ENCODE measurements at places on chromosomes 7 and 10.

DNA sequence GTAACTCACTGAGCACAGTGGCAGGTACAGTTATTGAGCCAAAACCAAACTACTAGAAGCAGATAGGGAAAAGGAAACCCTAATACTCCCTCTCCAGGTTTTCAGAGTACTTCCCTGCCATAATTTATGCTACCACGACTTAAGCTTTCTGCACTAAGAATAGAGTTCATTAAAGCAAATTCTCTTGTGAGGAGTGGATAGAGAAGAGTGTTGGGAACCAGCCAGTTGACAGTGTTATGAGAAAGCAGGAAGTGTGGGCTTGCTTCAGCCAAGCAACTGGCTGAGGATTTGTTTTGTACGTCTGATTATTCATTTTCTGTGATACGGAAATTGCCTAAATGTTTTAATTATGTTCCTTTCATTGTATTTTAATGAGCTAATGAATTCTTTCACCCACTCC lies 280.5 kb downstream of the KIF20B start:
- DNase-seq: no peak

DNA sequence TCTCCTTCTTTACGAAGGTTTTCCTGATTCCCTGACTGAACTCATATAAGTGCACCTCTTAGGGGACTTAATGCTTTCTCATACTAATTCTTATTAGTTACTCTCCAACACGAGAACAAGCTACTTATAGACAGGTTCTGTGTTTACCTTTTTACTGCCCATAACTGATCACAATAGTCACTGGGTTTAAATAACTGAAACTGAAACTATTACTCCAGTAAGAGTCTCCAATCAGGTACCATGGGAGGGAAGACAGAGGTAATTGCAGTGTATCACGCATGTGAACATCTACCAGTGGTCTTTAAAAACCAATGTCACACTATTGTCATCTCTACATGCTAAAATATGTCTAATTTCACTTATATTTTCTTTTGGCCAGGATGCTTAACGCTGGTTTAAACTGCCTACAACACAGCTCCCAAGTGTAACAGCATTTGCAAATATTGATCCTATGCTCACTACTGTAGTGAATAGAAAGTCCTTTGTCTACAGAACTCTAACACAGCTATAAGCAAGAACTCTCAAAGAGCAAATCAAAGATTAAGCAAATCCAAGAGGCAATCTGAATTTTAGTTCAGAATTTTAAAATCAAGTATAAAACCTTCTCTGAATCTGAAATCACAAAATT lies 3.6 kb downstream of the GDI2 start:
- DNase-seq: no peak

GRCh38 chr10:127012769-127013152 lies 107.5 kb downstream of the DOCK1 start:
- DNase-seq: no peak

DNA sequence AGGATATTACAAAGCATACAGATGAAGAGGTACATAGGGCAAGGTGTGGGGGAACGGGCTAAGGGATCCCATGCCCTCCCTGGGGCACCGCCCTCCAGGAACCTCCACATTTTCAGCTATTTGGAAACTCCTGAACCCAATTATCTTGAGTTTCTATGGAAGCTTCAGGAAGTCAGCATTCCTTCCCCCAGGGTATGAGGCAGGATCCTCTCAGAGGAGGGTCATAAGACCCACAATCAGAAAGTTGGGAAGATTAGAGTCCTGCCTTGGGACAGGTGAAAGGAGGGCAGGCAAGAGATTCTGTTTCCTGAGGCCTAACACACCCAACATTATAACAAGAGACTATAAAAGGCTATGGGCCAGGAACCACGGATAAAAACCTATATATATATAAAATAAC lies 98.0 kb downstream of the RALA start:
- DNase-seq: no peak

- no peak for DNase-seq
Measured at GRCh38 chr10:33263453-33263852, 71.0 kb downstream of the NRP1 start.

- DNase-seq: no peak
Measured at GRCh38 chr10:1393481-1393880, 337.3 kb downstream of the WDR37 start.

GRCh38 chr10:97025613-97026242 lies 160.0 kb downstream of the SLIT1 start:
- DNase-seq: no peak

DNA sequence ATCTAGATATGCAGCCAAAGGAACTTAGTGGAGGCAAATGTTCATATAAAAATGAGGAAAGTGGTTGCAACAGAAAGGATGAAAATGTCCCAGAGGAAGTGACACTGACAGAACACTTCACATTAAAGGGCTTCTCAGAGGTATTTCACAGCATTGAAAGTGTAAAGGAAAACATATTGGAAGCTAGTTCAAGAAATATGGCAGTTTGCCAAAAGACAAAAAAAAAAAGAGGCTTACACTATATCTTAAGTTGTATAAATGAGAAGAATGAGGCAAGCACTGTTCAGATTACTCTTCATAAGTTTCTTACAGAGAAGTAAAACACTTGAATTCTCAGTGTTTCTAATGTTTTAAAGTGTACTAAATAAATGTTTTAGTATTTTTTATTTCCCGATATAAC lies 20.1 kb downstream of the RUNDC3B start:
- DNase-seq: no peak

DNA sequence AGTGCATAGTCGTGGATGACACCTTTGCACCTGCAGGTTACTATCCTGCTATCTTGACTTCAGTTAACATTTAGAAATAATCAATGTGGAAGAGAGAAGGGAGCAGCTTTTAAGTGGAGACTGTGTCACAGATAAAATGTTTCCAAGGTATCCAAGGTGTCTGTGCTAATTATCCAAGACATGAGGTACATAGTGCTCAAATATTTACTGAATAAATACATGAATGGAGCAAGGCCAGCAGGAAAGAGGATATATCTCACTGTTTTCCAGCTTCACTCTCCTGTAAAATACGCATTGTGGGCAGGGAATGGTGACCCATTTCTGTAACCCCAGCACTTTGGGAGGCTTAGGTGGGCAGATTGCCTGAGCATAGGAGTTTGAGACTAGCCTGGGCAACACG lies 552.4 kb downstream of the PHTF2 start:
- DNase-seq: no peak

DNA sequence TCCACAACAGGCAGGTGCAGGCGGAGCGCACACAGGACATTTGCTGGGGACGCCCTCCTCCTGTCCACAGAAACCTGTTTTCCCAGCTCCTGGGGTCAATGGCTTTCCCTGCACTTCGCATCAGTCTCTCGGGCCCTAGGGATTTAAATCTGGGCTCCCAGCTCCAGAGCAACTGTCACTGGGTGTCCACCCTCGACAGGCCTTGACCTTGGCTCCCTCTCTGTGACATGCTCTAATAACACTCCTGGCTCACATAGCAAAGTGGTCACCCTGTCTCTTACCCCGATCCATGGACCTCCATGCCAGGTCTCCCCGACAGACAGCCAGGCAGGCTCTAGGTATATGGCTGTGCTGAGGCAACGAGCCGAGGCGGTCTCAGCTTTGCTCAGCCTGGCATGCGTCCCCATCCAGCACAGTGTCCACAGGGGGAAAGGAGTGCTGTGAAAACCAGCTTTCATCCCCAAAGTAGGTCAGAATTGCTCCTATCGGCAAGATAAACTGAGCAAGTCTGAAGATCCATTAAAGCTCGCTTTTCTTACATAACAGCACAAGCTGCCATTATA lies 195.6 kb downstream of the TNS3 start:
- DNase-seq: no peak

GRCh38 chr7:36928311-36928710 lies 204.0 kb upstream of the AOAH start:
- DNase-seq: no peak

DNA sequence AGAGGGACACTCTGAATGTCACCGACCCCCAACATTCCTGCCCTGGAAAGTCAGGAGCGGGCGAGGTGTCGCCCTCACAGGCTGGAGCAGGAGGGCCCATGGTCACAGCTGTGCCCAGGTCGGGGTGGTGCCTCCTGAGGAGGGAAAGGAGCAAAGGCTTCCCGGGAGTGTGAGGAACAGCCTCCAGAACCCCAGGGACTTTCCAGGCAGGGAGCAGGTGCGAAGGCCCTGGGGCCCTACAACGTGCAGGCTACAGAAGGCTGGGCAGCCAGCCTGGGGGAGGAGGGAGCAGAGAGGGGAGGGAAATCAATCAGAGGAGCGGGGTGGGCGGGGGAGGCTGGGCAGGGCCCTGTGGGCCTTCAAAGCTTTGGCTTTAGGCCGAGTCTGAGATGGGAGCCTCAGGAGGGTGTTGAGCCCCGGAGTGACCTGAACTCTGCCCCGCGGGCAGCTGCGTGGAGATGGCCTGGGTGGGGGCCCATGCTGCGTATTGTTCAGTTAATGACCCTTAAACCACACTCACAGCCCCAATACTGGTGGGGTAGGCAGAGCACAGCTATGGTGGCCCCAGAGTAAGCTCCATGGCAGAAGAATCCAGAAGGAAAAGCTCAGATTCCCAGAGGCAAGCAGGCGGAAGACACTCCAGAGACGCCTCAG lies 44.2 kb upstream of the PPP2R2D start:
- no peak for DNase-seq

GRCh38 chr10:31669357-31669756 lies 259.3 kb downstream of the ARHGAP12 start:
- DNase-seq: no peak

GRCh38 chr7:25735674-25736242 lies 416.2 kb upstream of the NFE2L3 start:
- DNase-seq: no peak

Data from cerebellar nuclear complex (tissue), 1 donor.